Cerebellum (tissue), 4 donors: ENCODE measurements at places on chromosomes 3 and 15. TPM values are rescaled to one million over a fixed set of nuclear protein-coding genes. Genes with fewer than 3 reads are reported as not detected.

GRCh38 chr3:468172-468571 lies 271.6 kb downstream of the CHL1 start:
- DNase-seq, result no peak

DNA sequence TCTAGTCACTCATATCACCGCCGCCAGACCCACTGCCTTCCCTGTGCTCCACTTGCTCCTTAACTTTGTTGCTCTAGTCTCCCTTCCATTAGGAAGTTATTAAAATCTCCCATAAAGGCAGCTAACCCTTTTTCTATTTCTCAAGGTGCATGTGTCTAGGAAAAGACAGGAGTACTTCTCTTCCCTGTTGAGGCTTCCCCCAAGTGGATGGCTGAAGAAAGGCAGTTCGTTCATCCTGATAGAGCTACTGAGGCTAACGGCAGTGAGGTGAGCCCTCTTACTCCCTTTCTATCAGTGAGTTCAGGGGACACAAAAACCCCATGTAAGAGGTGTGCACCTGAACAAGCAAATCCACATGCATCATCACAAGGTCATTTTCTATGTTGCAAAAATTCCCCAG lies 397.8 kb downstream of the IGSF11 start:
- DNase-seq, result no peak

- DNase-seq, result no peak
Observed at GRCh38 chr3:263393-263792, 66.8 kb downstream of the CHL1 start.

DNA sequence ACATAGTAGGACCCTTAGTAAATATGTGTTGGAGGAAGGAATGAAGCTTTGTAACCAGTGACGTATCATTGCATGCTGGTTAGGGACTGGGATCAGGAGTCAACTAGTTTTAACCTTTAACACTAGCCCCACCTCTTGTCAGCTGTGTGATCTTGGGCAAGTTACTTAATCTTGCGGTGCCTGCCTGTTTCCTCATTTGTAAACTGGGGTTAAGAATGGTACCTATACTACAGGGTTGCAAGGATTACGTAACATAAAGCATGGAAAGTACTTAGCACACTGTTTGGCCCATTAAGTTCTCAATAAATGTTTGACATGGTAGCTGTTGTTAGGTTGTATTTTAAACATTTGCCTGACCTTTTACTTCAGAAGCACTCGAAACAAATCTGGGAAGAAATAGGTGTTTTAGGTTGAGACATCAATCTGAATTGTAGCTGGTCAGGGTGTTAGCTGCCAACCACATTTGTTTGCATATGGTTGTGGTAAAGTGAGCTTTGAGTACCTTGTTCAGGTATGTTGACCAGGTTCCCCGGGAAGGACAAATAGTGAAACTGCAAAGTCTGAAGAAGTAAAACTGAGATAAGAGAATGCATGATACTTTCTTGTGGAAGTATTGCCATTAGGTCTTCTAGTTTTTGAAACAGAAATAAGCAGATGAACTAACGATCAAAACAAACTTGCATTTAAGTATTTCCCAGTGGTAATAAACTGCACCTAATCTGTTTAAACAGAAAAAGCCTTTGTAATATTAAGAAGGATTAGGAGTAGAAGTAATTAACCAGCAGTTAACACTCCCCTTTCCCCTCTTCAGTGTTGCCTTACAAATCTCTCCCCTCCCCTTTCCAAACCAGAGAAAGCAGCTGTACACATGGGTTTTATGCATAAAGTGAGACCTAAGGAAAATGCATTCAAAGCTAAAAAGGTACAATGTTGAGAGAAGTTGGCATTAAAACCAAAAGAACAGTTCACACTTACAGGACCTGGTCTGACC lies 25.8 kb upstream of the SCAANT1 start:
- DNase-seq, result no peak

GRCh38 chr3:82274897-82275296 lies 513.5 kb upstream of the GBE1 start:
- DNase-seq, result no peak

DNA sequence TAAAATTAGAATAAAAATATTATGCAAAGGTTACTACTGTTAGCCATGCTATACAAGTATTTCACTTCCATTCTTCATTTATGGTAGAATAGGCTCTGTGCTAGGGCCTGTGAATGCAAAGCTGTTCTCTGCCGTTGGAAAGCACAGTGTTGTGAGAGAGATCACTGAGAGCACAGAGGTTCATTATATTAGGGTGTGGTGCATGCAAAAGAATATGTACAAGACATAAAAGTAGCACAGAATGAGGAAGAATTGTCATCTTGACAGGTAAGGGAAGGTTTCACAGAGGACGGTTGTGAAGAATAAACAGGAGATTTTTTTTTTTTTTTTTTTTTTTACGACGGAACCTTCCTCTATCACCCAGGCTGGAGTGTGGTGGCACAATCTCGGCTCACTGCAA lies 25.2 kb upstream of the FNDC3B start:
- no peak for DNase-seq

DNA sequence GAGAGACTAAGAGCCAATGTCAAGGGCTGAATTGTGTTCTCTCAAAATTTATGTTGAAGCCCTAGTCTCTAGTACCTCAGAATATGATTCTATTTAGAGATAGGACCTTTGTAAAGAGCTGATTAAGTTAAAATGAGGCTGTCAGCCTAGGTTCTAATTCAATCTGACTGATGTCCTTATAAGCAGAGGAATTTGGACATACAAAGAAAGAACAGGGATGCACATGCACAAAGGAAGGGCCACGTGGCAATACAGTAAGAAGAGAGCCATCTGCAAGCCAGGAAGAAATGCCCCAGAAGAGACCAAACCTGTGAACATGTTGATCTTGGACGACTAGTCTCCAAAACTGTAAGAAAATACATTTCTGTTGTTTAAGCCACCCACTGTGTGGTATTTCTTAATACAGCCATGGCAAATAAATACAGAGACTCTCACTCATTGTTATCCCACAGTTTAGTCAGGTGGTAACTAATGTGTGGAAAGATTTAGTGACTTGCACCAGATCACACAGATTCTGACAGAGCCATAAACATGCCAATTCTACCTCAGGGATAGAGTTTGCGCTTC lies 652.2 kb downstream of the NAALADL2 start:
- DNase-seq, result no peak

- no peak for DNase-seq
Observed at GRCh38 chr3:121803771-121804320, 31.0 kb downstream of the IQCB1 start.

DNA sequence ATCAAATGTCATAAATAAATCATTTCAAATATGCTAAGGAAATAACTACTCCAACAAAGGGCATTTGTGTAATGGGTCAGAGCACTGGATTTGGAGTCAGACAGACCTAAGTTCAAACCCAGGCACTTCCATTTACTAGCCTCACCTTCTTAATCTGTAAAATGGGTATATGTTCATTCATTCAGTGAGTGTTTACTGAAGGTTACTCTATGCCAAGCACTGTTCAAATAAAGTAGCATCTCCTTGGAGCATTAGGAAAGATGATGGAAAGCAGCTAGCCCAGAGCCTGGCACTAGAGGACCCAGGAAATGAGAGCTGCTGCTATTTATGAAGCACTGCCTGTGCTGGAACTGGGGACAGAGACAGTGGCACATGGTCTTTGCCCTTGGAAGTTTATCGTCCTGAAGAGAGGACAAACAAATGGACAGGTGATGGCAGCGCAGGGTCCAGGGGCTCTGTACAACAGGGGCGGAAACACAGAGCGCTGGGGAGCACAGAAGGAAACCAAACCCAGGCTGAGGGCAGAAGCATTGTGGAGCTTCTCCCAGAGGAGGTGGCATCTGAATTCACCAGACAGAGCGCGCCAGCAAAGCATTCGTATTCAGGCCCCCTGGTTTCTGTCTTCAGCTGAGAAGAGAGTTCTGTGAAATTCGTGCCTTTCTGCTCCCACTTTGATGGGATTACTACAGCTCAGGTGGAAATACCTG lies 19.0 kb downstream of the TM4SF4 start:
- no peak for DNase-seq

- no peak for DNase-seq
Observed at GRCh38 chr15:88223084-88223483, 33.5 kb downstream of the NTRK3 start.

DNA sequence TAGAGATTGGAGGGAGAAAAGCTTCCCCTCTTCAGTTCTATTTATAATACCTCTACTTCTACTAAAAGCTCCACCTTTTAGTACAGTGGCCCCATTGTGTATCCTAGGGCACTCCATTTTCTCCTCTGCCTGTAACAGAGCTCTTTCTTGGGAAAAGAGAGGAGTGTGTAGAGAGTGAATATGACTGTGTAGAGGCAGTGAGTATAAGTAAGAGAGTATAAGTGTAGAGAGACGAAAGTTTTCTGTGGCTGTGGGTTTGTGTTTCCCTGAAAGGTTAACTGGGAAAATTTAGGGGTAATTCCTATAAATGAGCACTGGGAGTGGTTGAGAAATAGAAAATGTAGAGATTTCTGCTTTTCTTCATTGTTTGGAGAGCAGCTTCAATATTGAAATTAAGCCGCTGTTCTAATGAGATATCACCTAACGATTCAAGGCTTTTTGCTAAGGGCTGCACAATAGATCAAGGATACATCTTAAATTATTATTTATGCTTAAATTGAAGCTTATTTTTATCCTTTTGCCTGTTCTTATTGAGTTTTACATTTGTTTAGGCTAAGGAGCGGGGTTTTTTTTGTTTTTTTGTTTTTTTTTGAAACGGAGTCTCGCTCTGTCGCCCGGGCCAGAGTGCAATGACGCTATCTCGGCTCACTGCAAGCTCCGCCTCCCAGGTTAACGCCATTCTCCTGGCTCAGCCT lies 6.9 kb downstream of the IQGAP1 start:
- no peak for DNase-seq

Gene CEP19
- 8.0 TPM for total RNA-seq

Gene TMC3
- total RNA-seq, result 0.09 TPM

Gene CASR
- total RNA-seq, result 0.09 TPM

Gene CAND2
- total RNA-seq, result 18.2 TPM
